Epithelial cell of umbilical artery (primary cell): ENCODE measurements at places on chromosomes 13 and 19. TPM values are rescaled to one million over a fixed set of nuclear protein-coding genes. Genes with fewer than 3 reads are reported as not detected.

The SLC1A6 gene
- total RNA-seq = not detected in 2 replicates

The SPRED3 gene
- total RNA-seq = 1.4 and 2.6 TPM in 2 replicates

The C19orf81 gene
- total RNA-seq = 2.7 TPM in 1 of 2 replicates, not detected in the other

The DZIP1 gene
- total RNA-seq = 17.5 and 18.1 TPM in 2 replicates

The PTGER1 gene
- 0.65 and 1.2 TPM in 2 replicates for total RNA-seq

The TM9SF2 gene
- total RNA-seq = 109 and 148 TPM in 2 replicates

The ASF1B gene
- total RNA-seq = 17.9 TPM in 2 replicates

The LRRC63 gene
- total RNA-seq = not detected in 2 replicates

The STOML3 gene
- not detected in 2 replicates for total RNA-seq

The PLVAP gene
- total RNA-seq = 0.61 and 4.5 TPM in 2 replicates

The LENG1 gene
- total RNA-seq = 7.8 and 12.2 TPM in 2 replicates

The KLHL1 gene
- total RNA-seq = not detected in 2 replicates

The CBY2 gene
- total RNA-seq = not detected in 2 replicates

The POU4F1 gene
- 1.6 and 1.7 TPM in 2 replicates for total RNA-seq

The GJA3 gene
- total RNA-seq = under 0.01 and 0.15 TPM in 2 replicates

The FFAR1 gene
- total RNA-seq = not detected in 2 replicates

The ADGRL1 gene
- total RNA-seq = 1.9 and 2.1 TPM in 2 replicates

The CDX2 gene
- total RNA-seq = not detected in 2 replicates

The GPR183 gene
- not detected in 2 replicates for total RNA-seq

The OR7A5 gene
- not detected in 2 replicates for total RNA-seq

The OR10H1 gene
- not detected in 2 replicates for total RNA-seq

The UGGT2 gene
- total RNA-seq = 32.5 and 43.9 TPM in 2 replicates

The KLK11 gene
- total RNA-seq = not detected in 2 replicates

The FUT2 gene
- not detected in 2 replicates for total RNA-seq

The TNPO2 gene
- total RNA-seq = 17.2 and 23.4 TPM in 2 replicates

The ACER1 gene
- total RNA-seq = not detected in 2 replicates

The NOVA2 gene
- 2.1 and 3.2 TPM in 2 replicates for total RNA-seq

The IRS2 gene
- total RNA-seq = 0.32 and 0.76 TPM in 2 replicates

The SGCG gene
- total RNA-seq = under 0.01 TPM in 1 of 2 replicates, not detected in the other

The FAM83E gene
- total RNA-seq = 0.65 and 1.1 TPM in 2 replicates

The ZNF681 gene
- 0.32 and 0.61 TPM in 2 replicates for total RNA-seq

The KIRREL2 gene
- total RNA-seq = 0.15 TPM in 1 of 2 replicates, not detected in the other

The KLK5 gene
- not detected in 2 replicates for total RNA-seq

The NRTN gene
- total RNA-seq = not detected in 2 replicates

The DIRAS1 gene
- under 0.01 TPM in 1 of 2 replicates, not detected in the other for total RNA-seq

The ZNF71 gene
- 7.3 and 9.4 TPM in 2 replicates for total RNA-seq

The CBARP gene
- 1.6 and 2.6 TPM in 2 replicates for total RNA-seq

The C13orf46 gene
- total RNA-seq = under 0.01 TPM in 2 replicates

The CYP2S1 gene
- not detected in 2 replicates for total RNA-seq

The FXYD3 gene
- not detected in 2 replicates for total RNA-seq

The GRIN2D gene
- total RNA-seq = 0.15 and 0.32 TPM in 2 replicates

The RCBTB1 gene
- total RNA-seq = 17.5 and 22.8 TPM in 2 replicates

The MYH14 gene
- under 0.01 TPM in 1 of 2 replicates, not detected in the other for total RNA-seq

The NTN5 gene
- total RNA-seq = not detected in 2 replicates

The SARS2 gene
- 14.6 and 15.9 TPM in 2 replicates for total RNA-seq

The CEACAM8 gene
- not detected in 2 replicates for total RNA-seq

The MBD3L4 gene
- not detected in 2 replicates for total RNA-seq

The PSG1 gene
- not detected in 2 replicates for total RNA-seq

The ZNF468 gene
- total RNA-seq = 27.4 and 30.2 TPM in 2 replicates

The DPF1 gene
- total RNA-seq = 1.2 and 1.6 TPM in 2 replicates

The TPGS1 gene
- 41.3 and 56.2 TPM in 2 replicates for total RNA-seq

The KLK3 gene
- total RNA-seq = not detected in 2 replicates

The TRAPPC5 gene
- 77.8 and 89.3 TPM in 2 replicates for total RNA-seq

The SERP2 gene
- total RNA-seq = 1.3 and 1.4 TPM in 2 replicates

The RNF225 gene
- total RNA-seq = not detected in 2 replicates

The KDM4B gene
- total RNA-seq = 7.6 and 10.1 TPM in 2 replicates

The TSKS gene
- total RNA-seq = not detected in 2 replicates

The MYPOP gene
- total RNA-seq = 1.1 and 1.6 TPM in 2 replicates
